Activated naive CD8-positive, alpha-beta T cell treated with anti-CD3 and anti-CD28 coated beads, Interleukin-2, amount 10 ng/mL, durations not matched to agents 7 days and 5 days (primary cell): ENCODE measurements at places on chromosomes 12 and 14. TPM values are rescaled to one million over a fixed set of nuclear protein-coding genes. Genes with fewer than 3 reads are reported as not detected.

PAPLN gene
- total RNA-seq = 1.0 TPM

SMARCC2 gene
- 174 TPM for total RNA-seq

KLHL33 gene
- total RNA-seq = 3.4 TPM

MANSC4 gene
- total RNA-seq = not detected

PRB3 gene
- not detected for total RNA-seq

ATP6V1D gene
- total RNA-seq = 38.7 TPM

LRP1-AS gene
- not detected for total RNA-seq

PLEKHG7 gene
- total RNA-seq = not detected

- DNase-seq = no peak
These were observed 123.0 kb downstream of the PLXNC1 start for GRCh38 chr12:94271351-94271750.

DNA sequence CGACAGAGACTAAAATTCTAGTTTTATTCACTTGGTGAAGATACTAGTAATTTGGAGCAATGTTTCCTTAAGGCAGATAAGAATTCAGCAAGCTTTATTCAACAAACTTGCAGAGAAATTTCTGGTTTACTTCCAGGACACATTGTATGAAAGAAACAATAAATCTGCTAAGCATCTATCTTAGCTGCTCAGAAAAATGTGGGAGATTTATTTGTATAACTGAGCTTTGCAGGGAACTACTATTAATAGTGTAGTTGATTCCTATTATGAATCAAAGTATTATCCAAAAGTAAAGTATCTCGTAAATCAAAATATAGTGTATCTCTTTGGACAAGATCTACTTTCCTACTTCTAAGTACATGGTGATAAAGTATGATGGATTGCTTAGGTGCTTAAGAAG is 239.4 kb upstream of the TMTC1 start:
- DNase-seq = no peak

GRCh38 chr14:86402545-86402944 is 872.6 kb downstream of the FLRT2 start:
- no peak for DNase-seq

DNA sequence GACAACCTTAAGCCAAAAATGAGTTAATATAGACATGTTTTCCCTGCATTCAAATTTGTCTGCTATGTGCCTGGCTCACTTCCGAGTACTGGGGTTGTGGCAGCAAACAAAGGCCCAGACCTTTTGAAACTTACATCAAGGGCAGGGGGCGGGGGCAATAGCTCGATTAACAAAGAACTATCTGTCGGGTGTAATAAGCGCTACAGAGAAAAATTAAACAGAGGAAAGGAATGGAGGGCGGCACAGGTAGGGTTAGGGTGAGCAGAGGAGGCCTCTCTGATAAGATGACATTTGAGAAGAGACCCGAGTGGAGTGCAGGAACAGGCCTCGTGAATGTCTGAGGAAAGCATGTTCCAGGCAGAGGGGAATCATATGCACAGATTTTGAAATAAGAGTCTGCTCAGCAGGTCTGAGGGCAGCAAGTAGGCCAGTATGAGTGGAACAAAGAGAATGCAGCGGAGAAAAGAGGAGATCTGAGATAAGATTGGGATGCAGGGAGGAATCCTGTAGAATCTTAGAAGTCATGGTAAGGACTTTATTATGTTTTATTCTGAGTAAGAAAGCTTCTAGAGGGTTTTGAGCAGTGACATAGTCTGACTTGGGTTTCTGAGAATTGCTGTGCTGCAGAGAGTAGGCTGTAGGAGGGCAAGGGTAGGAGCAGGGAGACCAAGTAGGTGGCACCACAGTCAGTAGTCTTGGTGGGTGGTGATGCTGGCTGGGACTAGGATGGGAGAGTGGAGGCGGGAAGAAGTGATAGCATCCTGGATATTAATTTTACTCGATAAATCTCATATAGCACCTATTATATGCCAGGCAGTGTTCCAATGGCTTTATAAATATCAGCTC is 52.6 kb downstream of the BICDL1 start:
- no peak for DNase-seq

- no peak for DNase-seq
These were observed 309.0 kb upstream of the AMIGO2 start for GRCh38 chr12:47388712-47389111.

DNA sequence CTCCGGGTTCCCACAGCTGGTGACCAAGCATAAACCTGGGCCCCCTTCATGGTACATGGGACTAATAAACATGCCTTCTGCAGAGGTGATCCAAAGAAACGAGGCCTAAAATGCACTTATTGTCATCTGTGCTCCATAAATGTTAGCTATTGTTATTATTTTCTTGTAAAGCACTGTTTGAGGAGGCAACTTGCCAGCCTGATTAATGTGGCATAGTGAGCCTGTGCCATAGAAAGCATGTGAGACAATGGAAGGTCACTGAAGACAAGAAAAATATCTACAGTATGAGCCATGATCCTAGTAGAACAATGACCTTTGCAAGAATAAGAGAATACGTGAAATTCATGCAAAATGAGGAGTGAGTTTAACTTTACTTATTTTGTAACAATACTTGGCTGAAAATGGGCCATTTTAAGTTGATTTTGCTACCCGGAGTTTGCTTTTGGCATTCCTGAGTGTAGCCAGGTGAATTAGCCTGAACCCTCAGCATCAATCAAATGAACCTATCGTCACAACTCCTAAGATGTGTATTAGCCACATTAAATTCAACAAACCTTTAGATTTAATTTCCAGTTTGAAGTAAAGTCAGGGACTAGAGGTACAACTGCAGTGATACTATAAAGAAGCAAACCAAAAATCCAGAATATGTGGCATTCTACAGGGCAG is 52.2 kb downstream of the CPM start:
- DNase-seq = no peak

- DNase-seq = no peak
These were observed 52.6 kb upstream of the RIC8B start for GRCh38 chr12:106721915-106722314.

DNA sequence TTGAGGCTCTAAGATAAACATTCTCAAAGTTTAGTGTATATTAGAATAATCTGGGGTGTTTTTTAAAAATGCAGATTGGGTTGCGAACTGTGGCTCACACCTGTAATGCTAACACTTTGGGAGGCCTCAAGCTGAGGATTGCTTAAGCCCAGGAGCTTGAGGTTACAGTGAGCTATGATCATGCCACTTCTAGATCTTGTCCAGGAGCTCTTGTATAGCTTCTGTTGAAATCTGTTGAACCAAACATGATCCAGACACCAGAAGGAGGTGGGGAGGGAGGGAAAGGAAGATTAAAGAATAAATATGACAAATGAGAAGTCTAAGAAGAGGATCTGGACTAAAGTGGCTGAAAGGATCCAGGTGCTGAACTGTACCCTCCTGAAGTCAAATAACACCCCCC is 14.4 kb downstream of the PDE1B start:
- no peak for DNase-seq

GRCh38 chr14:39977198-39977597 is 545.0 kb upstream of the FBXO33 start:
- no peak for DNase-seq

- DNase-seq = no peak
These were observed 15.9 kb downstream of the ANKRD13A start for GRCh38 chr12:110015132-110015531.

- DNase-seq = peak; percentile 49
These were observed 76.3 kb upstream of the FUT8 start for GRCh38 chr14:65336191-65336591.

DNA sequence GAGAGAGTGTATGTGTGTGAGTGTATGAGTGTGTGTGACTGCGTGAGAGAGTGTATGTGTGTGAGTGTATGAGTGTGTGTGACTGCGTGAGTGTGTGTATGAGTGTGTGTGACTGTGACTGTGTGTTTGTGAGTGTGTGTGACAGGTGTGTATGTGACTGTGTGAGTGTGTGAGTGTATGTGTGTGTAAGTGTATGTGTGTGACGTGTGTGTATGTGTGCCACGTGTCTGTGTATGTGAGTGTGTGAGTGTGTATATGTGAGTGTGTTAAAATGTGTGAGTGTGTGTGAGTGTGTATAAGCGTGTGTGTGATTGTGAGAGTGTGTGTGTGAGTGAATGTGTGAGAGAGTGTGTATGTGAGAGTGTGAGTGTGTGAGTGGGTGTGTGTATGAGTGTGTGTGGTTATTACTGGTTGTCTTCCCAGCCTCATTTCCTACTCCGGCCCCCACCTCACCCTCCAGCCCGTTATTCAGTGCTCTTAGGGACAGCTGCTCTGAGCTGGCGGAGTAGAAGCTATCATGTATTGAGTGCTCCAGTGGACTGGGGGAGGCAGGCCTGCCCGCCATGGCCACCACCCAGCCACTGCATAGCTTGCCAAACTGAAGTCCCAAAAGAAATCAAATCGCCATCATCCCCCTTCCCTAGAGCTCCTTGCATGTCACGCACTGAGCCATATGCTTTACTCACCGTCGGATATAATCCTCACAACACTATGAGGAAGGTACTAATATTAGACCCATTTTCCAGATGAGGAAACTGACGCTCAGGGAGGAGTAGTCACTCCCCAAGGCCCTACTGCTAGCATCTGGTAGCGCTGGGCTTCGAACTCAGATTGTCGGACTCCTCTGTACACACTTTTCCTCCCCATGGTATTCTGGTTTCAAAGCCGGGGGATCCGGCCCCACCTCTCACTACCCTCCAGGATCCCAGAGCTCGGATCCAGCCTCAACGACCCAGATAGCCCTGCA is 10.3 kb upstream of the MYL2 start:
- DNase-seq = no peak

- no peak for DNase-seq
These were observed 58.1 kb downstream of the FSCB start for GRCh38 chr14:44448951-44449358.

DNA sequence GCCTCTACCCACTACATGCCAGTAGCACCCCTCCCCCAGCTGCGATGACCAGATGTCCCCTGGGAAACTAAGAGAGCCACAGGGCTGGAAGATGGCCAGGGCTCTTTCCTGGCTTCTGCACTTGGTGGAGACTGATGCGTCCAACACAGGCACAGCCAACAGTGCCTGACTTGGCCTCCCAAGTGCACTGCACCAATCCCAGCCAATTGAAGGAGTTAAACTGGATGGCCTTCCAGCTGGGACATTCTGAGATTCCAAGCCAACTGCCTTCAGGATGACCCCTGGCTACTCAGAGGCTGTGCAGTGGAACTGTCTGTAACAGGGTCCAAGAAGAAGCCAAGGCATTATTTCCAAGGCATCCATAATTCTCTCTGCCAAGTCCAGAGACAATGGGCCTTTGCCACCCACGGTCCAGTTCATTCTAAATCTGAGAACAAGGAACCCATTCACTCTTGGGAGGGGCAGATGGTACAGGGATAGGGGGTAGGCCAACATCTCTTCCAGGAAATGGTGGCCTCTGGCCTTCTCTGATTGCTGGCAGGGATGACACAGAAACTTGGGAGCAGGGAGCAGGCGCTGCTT is 35.2 kb downstream of the PRIMA1 start:
- DNase-seq = no peak

- DNase-seq = no peak
These were observed 214.5 kb downstream of the PCNX1 start for GRCh38 chr14:71121711-71122110.

GRCh38 chr12:29533815-29534489 is 36.5 kb upstream of the OVCH1 start:
- no peak for DNase-seq

DNA sequence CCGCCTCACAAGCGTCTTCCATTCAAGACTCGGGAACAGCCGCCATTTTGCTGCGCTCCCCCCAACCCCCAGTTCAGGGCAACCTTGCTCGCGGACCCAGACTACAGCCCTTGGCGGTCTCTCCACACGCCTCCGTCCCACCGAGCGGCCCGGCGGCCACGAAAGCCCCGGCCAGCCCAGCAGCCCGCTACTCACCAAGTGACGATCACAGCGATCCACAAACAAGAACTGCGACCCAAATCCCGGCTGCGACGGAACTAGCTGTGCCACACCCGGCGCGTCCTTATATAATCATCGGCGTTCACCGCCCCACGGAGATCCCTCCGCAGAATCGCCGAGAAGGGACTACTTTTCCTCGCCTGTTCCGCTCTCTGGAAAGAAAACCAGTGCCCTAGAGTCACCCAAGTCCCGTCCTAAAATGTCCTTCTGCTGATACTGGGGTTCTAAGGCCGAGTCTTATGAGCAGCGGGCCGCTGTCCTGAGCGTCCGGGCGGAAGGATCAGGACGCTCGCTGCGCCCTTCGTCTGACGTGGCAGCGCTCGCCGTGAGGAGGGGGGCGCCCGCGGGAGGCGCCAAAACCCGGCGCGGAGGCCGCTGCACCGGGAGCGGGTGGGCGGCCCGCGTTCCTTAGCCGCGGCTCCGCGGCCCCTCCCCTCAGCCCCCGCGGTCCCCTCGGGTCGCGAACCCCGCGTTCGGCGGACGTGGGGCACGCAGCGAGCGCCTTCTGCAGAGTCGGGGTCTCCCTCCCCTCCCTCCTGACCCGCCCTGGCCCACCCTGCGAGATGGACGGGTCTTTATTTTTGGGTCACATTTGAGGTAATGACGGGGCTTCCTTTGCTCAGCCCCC is at the start of gene UBC:
Gene UBC, minus strand, starts transcription at position 259 of the 847 bp plus-strand sequence. CDS start 879 bp downstream, outside the sequence.
- peak; percentile 95 for DNase-seq

DNA sequence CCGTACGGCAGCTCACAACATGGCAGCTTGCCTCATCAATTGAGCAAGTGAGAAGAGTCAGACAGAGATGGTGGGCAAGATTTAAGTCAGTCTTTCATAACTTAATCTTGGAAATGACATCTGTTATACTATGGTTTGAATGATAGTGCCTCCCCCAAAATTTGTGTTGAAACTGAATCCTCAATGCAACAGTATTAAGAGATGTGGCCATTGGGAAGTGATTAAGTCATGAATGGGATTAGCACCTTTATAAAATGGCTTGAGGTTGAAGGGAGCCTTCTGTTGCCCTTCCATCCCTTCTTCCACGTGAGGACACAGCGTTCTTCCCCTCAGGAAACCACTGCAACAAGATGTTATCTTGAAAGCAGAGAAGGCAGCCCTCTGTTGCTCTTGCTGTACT is 124.2 kb downstream of the C12orf75 start:
- DNase-seq = no peak

GRCh38 chr12:25236190-25236589 is 14.5 kb downstream of the KRAS start:
- no peak for DNase-seq

- no peak for DNase-seq
These were observed 19.0 kb upstream of the SERPINA4 start for GRCh38 chr14:94542111-94542810.

DNA sequence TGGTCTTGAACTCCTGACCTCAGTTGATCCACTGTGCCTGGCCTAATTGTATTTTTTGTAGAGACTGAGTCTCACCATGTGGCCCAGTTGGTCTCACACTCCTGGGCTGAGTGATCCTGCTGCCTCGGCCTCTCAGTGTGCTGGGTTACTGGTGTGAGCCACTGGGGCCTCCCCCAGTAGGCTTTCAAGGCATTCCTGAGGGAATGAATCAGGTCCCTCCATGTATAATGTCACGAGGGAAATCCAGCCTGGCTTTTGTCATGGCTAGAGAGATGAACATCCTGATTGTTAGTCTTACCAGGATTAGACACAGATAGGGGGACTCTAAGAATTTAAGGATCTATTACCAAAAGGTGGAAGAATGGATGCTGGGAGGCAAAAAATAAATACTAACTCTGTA is 51.9 kb downstream of the CPSF2 start:
- no peak for DNase-seq

- DNase-seq = no peak
These were observed 118.5 kb upstream of the NPAS3 start for GRCh38 chr14:32820181-32820580.
